Stimulated activated CD4-positive, alpha-beta T cell treated with anti-CD3 and anti-CD28 coated beads, Interleukin-2, amount 100 ng/mL, for 4 hours (primary cell): ENCODE measurements at places on chromosomes 12 and 14.

DNA sequence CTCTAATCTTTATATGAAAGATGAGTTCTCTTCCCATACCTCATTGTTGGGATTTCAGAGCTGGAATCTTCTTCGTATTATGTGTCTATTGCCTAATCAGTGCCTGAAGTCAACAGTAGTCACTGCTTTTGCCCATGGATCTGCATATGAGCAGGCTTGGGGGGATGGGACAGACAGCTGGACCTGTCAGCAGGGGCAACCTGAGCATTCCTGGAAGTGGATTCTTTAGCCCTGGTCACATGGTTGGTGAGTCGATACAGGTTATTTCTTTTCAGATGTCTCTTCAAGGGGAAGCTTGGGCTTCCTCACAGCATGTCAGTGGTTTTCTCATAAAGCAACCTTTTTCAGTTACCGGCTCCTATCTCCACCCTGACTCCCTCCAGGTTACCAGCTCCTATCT is 97.3 kb upstream of the RBM19 start:
- DNase-seq, result no peak

DNA sequence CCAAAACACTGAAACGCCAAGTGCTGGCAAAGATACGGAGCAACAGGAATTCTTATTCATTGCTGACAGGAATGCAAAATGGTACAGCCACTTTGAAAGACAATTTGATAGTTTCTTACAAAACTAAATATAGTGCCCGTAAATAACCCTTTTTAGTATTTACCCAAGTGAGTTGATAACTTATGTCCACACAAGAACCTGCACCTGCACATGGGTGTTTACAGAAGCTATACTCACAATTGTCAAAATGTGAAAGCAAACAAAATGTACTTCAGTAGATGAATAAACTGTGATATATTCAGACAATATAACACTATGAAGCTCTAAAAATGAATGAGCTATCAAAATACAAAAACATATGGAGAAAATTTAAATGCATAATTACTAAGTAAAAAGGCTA is 86.6 kb downstream of the ATXN7L3B start:
- DNase-seq, result no peak

DNA sequence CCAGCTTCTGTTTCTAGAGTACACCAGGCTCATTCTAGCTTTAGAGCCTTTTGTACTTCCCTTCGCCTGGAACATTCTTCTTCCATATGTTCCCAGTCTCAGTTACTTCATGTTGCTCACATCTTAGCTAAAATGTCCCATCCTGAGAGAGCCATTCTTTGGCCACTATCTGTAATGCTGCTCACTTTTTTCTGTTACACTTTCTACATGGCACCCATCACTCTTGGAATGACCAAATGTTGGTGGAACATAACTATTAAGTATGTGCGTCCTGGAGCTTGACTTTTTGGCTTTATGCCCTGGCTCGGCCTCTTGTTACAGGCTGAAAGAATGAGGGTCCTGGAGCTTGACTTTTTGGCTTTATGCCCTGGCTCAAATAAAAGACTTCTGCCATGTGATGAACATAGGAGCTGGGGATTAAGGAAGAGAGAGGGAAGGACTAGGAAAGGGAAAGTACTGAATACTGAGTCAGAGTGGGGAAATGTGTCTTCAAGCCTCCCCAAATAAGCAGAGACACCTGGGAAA is 442.9 kb upstream of the ATP2B1 start:
- no peak for DNase-seq

- DNase-seq, result peak; percentile 33
Measured at GRCh38 chr12:51323317-51323960, 535 bp downstream of the BIN2 start.

DNA sequence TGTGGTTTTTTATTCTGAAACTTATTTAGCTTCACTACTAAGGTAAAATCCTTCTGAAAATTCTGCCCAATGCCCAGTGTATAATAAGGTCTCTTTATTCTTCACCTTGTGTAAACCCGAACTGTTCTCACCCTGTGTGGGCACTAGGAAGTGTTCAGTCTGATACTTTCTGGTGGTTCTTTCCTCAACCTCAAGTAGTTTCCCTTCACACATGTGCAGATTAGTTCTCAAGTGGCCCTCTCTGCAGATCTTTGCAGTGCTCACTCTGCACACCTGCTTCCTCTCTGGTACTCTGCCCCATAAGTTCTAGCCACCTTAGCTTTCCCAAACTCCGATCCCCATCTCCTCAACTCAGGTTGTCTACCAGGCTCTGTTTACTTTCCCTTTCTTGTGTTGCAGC is 61.6 kb downstream of the RAD51B start:
- DNase-seq, result no peak

DNA sequence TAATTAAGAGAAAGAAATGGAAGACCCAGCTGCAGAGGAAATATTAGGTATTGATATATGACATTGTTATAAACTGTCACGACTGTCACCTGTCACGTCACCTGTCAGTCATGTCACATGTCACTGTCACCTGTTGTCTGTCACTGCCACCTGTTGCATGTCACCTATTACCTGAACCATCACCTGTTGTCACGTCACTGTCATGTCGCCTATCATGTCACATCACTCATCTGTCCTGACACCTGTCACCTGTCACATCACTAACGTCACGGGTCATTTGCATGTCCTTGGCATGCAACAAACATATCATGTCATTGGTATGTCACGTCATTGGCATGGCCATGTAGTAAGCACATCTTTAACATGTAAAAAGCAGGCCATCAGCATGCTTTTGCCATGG is 26.6 kb upstream of the TESC start:
- DNase-seq, result no peak

DNA sequence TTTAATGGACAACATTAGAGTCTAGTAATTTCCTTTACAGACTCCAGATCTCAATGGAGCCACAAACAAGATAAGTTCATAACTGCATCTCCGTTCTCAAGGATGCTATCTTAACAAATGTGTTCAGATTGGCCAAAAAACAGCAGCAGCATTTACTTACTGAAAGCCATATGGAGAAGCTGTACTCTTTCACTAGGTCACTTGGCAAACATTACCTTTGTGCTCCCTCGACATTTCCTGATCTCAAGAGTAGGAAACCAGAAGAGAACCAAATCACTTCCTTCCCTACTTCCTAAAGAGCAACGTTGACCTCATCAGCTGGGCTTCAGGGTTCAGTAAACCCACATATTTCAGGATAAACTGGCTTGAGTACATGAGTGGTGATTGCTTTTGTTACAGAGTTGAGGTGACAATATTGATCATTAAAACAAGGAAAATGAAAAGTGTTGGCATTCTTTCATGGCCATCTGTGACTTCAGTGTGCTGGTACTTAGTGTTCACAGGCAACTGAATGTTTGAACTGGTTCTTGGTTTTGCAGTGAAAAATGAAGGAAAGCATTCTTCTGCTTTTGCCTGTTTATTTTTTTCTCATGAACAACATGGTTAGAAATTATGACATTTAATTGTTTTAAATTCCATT is 449.6 kb downstream of the TMEM117 start:
- DNase-seq, result no peak

DNA sequence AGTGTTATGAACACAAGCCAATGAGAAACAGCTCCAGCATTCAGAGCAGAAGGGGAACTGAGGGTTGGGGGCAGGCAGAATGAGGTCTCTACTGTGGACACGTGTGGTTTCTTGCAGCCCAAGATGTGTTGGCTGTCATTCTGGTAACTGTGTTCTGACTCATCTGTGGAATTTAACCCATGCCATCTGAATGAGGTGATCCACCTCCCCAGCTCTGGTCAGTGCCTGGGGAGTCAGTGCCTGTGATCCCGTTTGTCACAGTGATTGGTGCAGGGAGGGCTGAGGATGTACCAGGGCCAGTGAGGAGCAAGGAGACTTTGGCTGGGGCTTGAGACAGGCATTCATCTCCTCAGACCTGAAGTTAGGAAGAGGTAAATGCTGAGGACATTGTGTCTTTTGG is 216.8 kb downstream of the MSRB3 start:
- no peak for DNase-seq

GRCh38 chr12:100332852-100333251 is 24.0 kb upstream of the SLC17A8 start:
- no peak for DNase-seq

DNA sequence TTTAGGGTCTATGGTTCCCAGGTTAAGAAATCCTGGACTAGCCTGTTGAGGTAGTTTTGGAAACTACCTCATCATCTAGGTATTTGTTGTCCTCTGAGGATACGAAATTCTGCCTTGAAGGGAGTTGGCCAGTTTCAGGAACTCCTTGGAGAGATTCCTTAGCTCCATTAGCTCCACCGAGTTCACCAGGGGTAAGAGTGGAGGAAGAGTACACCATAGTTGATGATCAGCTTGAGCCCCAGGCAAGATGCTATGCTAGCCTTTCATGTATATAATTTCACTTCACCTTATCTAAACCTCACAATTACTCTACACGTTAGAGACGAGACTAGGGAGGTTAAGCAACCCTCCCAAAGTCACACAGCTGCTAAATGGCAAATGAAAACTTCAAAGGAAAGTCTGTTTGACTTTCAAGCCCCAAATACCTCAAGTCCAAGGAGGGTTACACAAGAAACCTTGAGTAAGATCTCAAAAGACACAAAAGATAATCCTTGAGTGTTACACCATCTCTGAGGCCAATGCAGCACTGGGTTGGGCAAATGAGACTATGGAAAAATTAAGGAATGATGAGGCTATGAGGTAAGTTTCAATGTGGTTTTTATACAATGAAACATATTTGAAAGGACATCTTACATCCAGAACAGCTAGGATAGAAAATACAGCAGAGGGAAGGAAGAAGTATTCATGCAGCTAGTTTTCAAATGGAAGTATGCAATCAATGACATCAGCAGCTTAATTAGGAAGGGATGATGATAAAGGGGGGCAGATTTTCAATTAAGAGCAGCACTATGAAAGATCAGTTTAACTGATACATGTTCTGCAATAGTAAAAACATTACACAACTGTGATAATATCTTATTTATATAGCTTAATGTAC is 97.2 kb upstream of the KRAS start:
- no peak for DNase-seq

- no peak for DNase-seq
Measured at GRCh38 chr14:33465846-33466700, 484.8 kb downstream of the EGLN3 start.

- DNase-seq, result no peak
Measured at GRCh38 chr12:120353556-120354317, 15.2 kb downstream of the MSI1 start.

DNA sequence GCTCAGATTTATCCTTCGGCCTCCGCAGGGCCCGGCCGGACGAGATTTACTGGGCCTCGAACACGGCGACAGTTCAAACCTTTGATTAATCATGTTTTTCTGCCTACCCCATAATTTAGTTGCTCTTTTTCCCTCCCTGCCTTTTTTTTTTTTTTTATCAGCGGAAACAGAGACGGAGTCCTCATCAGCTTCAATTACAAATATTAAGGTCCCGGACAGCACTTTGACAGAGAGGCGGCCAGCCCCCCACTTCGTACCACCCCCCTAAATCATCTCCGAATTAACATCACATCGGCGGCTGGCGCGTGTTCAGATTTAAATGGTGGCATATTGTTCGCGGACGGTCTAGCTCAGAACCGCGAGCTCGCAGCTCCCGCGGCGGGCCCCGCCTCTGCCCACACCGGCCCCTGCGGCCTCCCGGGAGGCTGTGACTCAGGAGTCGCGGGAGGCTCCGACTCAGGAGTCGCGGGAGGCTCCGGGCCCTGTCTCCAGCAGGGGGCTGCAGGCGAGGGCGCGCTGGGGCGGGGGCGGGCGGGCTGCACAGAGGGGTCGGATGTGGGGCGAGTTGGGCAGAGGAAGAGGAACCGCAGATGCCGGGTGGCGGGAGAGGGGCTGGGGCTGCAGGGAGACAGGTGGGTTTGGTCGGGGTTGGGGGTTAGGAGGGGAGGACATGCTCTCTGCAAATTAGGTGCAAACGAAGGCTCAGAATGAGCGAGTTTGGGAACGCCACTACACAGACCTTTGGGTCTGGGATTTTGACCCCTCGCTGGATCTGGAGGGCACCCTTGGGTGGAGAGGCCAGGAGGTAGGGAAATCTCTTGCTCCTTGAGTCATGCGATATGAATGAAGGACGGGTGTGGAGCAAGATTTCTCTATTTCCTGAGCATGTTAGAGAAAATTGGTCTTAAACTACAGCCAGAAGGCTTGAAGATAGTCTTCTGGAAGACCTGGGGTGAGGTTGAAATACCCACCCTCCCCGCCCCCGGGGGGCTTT is 19.6 kb upstream of the ATP5MC2 start:
- peak; percentile 22 for DNase-seq

- no peak for DNase-seq
Measured at GRCh38 chr14:96184737-96185136, 19.9 kb upstream of the BDKRB2 start.

GRCh38 chr12:24719293-24719721 is 229.6 kb downstream of the BCAT1 start:
- peak; percentile 7 for DNase-seq

DNA sequence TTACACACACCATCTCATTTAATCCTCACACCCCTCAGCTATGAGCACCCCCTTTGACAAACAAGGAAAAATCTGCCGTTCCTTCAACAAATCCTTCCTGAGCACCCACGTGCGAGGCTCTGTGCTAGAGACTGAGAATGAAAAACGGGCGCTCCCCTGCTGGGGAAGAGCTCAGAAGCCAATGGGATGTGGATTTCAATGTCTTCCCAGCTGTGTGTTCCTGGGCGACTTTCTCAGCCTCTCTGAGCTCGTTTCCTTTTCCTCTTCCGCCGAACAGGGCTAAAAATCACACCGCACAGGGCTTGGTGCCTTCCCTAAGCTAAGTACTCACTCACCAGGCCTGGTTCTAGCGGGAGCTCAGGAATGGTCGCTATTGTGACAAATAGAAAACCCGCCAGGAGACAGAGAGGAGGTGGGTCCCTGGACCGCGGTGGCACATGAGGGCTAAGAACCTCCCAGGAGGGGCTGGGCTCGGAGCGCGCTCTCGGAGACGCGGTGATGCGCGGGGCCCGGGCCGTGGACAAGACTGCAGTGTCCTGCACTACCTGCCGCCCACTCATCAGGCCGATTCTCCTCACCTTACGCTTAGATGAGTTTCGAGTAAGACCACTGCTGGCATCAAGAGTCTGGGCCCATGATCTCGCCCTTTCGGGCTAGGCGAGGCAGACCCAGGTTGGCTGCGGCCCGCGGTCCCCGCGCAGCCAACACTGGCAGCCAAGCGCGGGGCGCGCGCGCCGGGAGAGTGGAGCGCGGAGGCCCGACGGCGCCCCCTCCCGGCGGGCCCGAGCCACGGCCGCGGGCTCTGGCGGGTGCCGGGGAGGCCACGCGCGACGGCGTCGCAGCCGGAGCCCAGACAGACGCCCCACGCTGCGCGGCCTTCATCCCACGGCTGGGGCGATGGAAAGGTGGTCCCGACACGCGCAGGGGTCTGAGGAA is 17.0 kb downstream of the ZDHHC22 start:
- peak; percentile 43 for DNase-seq

DNA sequence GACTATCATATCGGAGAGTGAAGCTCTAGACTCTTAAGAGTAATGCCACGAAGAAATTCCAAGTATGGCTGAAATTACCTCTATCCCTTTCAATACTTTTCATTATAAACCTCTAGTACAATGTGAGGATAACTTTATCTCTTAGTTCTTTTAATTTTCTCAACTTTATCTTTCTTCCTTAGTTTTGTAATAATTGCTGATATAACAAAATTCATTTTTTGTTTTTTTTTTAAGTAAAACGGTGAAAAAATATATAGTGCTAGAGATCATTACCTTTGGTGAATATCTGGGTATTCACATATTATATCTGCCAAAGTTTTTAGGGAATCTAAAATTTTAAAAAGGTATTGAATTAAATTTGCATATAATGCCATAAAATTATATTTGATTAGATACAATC is 19.5 kb upstream of the DNAAF2 start:
- no peak for DNase-seq

GRCh38 chr14:100677554-100678468 is 48.9 kb upstream of the DLK1 start:
- no peak for DNase-seq
